KBM-7 (cell line): ENCODE measurements at places on chromosomes 6 and 20.
A peak's percentile ranks its signal among the peaks of the same experiment; 100 is the strongest.

- no peak for DNase-seq
Observed at GRCh38 chr20:36499723-36500501, 41.4 kb upstream of the MYL9 start.

DNA sequence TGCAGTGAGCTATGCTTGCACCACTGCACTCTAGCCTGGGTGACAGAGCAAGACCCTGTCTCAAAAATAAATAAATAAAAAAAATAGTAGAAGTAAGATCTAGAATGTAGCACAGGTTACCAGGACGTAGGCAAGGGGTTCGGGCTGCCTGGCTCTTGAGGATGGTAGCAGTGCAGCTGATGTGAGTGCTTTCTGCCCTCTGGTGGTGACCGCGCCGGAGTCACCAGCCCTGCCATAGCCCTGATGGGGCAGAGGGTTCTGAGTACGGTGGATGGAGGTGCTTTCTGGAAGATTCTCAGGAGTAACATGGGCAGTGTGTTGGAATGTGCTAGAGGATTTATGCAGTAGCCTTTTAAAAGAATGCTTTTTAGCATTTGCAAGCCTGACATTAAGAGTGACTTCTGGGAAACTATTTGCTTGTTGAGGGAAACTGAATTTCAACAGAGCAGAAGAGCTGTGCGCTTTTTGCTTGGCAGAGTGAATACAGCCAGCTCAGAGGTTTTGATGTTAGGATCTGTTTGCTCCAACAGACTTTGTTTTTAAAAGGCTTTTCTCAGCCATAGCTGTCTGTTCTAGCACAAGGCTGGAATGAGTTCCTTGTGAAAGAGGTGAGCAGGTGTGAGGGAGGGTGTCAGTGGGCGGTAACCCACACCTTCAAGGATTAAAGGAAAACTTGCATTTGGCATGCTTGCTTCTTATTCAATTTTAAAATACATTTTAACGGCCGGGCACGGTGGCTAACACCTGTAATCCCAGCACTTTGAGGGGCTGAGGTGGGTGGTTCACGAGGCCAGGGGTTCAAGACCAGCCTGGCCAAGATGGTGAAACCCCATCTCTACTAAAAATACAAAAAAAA is 65.9 kb downstream of the PTPN1 start:
- DNase-seq = peak; percentile 74

DNA sequence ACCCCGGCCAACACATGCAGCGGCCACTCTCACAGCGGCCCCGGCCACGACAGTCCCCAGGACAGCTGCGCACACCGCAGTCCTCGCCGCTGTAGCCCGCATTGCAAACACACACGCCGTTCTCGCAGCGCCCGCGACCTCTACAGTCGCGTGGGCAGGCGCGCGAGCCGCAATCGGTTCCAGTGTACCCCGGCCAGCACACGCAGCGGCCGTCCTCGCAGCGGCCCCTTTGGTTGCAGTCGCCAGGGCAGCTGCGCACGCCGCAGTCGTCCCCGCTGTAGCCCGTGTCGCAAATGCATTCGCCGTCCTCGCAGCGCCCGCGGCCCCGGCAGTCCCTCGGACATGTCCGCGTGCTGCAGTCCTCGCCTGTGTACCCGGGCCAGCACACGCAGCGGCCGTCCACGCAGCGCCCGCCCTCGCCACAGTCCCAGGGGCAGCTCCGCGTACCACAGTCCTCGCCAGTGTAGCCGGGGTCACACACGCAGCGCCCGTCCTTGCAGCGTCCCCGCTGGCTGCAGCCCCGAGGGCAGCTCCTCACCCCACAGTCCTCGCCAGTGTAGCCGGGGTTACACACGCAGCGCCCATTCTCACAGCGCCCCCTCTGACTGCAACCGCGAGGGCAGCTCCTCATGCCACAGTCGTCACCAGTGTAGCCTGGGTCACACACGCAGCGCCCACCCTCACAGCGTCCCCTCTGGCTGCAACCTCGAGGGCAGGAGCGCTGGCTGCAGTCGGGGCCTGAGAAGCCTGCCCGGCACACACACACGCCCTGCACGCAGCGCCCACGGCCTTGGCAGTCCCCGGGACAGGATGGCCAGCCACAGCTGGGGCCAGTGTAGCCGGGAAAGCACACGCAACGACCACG is 12.5 kb downstream of the TNXB start:
- DNase-seq = no peak

DNA sequence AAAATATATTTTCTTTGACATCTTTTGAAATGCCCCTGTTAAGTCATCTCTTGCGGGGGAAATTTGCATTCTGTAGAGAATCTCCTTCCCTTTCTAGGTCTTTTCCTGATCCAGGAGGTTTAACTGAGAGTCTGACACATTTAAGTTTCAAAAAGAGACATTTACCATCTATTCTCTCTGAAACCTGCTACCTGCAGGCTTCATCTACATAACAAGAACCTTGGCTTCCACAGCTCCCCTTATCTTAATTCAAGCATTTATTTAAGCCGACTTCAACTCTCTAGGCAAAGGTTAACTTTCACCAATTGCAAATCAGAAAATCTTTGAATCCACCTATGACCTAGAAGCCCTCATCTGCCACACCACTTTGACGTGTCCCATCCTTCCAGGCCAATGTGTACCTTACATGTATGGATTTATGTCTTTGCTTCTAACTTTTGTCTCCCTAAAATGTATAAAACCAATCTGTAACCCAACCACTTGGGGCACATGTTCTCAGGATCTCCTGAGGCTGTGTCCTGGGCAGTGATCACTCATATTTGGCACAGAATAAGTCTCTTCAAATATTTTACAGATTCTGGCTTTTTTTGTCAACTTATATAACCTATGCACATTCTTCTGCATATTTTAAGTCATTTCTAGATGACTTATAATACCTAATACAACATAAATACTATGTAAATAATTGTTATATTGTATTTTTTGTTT is 666.7 kb downstream of the UTRN start:
- DNase-seq = no peak

GRCh38 chr6:157020398-157020797 is 243.2 kb downstream of the ARID1B start:
- DNase-seq = no peak

DNA sequence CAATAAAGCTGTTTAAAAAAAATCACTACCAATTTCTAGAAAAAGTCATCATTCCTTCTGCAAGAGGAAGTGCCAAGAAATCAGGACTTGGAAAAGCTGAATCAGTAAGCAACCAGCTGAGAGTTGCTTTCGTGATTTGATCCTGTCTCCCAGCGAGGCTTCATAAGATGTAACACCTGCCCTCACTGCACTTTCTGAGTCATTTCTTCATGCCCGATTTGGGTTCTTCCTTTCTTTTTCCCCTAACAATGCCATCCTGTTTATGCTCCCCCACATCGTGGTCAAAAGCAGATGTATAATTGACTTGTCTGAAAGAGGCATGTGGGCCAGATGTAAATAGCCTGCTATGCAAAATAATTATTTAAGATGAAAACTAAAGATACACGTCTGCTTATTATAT is 52.1 kb downstream of the RIPOR2 start:
- peak; percentile 30 for DNase-seq

GRCh38 chr20:32052090-32052777 is at the start of gene HCK:
TSS of gene HCK (plus strand) at chr20:32052242.
- peak; percentile 50 for DNase-seq

GRCh38 chr20:61974357-61974665 is 91.4 kb downstream of the TAF4 start:
- DNase-seq = no peak
